ENCODE measurements at places on chromosomes 12 and 14.

DNA sequence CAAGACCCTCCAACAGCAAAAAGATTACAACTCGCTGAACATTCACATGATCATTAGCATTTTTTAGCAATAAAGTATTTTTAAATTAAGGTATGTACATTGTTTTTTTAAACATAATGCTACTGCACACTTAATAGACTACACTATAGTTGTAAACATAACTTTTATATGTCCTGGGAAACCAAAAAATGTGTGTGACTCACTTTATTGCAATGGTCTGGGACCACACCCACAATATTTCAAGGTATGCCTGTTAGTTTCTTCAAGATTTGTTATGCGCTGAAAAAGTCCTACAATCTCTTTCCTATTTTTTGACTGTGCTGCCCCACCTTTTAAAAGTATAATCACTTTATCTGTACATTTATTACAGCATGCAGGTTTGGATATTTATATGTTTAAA is 30.4 kb upstream of the PCNX4 start:
- DNase-seq, result no peak

- peak; percentile 38 for DNase-seq
Measured at GRCh38 chr12:129873111-129873832, 30.6 kb downstream of the TMEM132D start.

DNA sequence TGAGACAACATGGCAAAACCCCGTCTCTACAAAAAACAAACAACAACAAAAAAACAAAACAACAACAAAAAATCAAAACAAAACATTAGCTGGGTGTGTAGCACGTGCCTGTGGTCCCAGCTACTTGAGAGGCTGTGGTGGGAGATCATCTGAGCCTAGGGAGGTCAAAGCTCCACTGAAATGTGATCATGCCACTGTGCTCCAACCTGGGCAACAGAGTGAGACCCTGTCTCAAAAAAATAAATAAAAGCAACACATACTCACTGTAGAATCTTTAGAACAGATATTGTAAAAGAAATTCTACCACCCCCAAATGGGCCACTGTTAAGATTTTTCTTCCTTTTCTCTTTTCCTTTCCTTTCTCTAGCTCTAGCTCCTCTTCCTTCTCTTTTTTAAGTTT is 26.3 kb downstream of the SLC38A1 start:
- DNase-seq, result no peak

GRCh38 chr12:122422730-122423257 is 325 bp upstream of the CLIP1 start:
- no peak for DNase-seq

GRCh38 chr14:102955636-102956408 is 33.4 kb downstream of the AMN start:
- no peak for DNase-seq

- DNase-seq, result no peak
Measured at GRCh38 chr14:103436533-103436932, 51.3 kb downstream of the MARK3 start.

DNA sequence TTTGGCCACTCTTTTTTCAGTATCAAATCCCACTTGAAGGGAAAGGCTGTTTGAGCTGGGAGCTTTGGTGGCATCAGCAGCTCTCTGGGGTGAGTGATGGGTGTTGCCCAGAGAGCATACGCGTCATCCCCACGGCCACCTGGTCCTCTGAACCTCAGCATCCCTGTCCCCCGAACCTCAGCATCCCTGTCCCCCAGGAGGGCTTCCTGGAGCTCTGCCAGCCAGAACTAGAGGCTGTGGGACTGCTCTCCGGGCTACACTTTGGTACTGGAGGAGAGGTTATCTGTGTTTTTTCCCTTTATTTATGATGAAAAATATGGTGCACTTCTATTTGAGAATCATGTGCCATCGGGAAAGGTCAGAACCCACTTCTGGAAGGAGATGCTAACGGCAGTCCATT is 131.5 kb upstream of the RTL1 start:
- no peak for DNase-seq

- DNase-seq, result no peak
Measured at GRCh38 chr14:53542732-53543131, 389.6 kb upstream of the DDHD1 start.

GRCh38 chr14:67357969-67358354 is 1.6 kb downstream of the ATP6V1D start:
- DNase-seq, result no peak

DNA sequence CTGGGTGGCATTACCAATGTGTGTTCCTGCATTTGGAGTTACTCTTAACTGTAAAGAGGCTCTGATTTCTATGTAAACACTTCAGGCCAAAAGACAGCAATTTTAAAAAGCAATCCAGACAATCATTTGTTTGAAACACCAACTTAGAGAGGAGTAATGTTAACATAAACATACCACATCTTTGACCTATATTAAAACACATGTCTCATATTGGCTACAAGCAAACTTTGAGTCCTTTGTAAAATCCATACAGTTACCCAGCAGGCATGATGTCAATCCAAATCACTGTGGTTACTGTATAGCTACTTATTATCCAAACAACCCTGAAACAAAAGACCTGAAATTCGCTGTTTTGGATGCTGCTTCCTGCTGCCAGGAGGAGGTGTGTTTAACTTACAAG is 7.5 kb upstream of the G2E3 start:
- DNase-seq, result peak; percentile 76

- no peak for DNase-seq
Measured at GRCh38 chr14:53979747-53980642, 23.4 kb upstream of the BMP4 start.

- DNase-seq, result peak; percentile 37
Measured at GRCh38 chr14:81427348-81428058, 27.4 kb upstream of the STON2 start.

DNA sequence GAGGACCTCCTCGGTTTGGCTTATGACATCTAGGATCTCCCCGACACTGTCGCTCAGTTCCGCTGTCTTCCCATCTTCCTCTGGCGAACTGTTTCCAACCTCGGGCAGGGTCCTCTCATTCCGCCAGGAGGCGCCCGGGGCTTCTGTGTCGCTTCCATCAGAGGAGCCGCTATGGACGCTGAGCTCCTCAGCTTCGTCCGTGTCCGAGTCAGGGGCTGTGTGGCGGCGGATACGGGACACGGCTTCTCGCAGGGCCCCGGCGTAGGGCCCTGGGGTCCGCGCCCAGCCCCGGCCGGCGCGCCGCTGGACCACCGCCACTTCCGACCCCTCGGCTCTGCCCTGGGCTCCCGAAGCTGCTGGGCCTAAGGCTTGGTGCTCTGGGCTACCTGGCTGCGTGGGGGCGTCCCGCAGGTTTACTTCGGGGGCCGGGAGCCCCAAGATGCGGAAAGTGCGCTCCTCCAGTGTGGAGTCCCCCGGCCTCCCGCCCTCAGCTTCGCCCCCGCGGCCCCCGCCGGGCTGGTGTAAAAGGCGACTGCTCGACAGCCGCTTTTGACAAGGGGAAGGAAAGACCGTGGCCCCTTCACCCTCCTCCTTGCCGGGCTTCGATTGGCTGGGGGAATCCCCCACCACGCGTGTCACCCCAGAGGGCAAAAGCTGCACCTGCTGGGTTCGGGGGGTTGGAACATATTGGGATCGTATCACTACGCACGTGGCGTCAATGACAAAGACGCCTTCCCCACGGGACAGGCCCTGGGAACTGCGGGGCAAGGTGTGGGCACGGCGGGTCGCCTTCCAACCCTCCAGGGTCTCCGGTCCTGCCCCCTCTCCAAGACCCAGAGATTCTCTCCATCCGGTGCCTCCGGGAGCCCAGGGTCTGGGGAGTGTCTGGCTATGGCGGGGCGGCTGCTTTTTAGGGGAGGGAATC is 2.1 kb downstream of the DDN start:
- DNase-seq, result peak; percentile 73

DNA sequence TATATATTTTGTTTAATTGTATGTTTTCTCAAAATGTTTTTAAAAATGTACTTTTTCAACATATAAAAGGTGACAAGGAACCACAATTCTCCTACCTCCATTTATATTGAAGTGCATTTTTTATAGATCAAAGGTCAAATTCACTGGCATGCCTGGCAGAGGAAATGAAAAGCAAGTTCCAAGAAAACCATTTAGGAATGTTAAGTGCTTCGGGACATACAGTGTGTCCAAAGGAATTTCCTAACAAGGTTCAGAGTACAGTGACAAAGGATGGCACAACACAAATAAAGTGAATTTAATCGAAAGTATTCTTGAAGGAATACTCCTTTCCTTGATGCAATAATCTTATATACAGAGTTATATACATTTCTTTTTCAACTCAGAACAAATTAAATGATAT is 242.3 kb downstream of the CCER1 start:
- DNase-seq, result no peak

DNA sequence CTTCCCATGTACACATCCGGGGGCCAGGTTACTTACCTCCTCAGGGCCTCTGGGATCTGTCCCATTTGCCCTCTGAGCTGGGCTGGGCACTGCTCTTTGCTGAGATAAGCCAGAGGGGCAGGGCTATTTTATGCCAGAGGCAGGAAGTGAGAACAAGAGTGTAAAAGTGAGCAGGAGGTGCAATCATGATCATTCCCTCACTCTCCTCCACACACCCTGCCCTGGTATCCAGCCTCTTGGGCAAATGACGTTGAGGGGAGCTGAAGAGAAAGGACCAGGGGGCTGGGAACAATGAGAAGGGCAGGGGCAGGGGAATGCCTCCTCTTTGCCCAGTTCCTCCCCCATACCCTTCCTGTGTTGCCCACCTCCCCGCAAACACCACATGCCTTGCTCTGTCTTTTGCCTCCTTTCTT is 4.2 kb downstream of the LPAR5 start:
- DNase-seq, result no peak

GRCh38 chr14:36955376-36955775 is 217.0 kb downstream of the SLC25A21 start:
- no peak for DNase-seq

DNA sequence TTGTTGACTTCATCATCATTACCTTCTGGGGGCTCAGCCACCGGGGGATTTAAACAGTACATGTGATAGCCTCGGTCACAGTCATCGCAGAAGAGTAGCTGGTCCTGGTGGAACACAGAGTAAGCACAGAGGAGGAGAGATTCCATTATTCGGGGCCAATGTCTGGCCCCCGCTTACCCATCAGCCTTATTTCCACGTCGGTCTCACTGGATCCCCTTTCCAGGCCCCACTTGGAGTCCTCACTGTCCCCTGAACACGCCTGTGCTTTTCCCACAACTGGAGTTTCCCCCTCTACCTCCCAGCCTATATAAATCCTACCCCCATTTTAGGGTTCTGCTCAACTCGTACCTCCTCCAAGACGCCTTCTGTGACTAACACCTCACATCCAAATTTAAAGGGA is 274.0 kb downstream of the DPF3 start:
- DNase-seq, result no peak

DNA sequence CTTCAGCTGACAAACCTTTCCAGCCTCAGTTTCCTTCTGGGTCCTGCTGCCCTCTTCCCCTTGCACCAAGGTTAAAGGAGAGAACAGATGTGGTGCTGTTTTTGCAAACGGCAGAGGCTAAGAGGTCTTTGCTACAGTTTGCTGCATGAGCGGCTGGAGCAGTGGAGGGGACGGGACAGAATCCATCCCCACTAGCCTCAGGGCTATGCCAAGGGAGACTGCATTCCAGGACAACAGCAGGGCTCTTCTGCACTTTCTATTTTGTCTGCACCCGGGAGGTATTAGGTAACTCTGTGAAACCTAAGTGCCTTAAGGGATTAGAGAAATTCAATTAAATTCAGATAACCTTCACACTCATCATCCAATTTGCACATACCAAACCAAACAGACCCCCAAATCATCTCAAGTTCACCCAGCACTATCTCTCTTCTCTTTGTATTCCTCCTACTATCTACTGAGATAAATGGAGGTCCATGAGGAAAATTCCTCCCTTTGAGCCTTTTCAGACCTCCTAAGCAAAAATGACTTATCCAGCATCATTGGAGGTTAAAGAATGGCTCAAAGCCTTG is 103.8 kb upstream of the VRK1 start:
- DNase-seq, result no peak

DNA sequence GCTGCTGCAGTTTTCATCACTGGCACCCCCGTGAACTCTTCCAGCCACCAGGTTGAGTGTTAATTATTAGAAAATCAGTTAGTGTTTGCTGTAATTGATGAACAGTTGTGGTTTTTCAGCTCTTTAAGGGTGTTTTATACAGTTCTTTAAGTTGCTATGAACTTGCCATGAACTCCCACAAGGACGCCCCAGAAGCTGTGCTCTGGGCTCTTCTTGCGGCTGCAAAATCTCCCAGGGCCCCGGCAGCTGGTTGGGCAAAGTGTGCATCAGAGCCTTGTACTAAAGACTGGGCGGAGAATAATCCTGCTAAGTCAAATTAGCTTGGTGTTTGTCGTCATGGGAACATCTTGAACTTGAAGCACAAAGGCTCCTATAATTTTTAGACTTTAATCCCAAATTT is 82.2 kb downstream of the EML1 start:
- DNase-seq, result no peak

DNA sequence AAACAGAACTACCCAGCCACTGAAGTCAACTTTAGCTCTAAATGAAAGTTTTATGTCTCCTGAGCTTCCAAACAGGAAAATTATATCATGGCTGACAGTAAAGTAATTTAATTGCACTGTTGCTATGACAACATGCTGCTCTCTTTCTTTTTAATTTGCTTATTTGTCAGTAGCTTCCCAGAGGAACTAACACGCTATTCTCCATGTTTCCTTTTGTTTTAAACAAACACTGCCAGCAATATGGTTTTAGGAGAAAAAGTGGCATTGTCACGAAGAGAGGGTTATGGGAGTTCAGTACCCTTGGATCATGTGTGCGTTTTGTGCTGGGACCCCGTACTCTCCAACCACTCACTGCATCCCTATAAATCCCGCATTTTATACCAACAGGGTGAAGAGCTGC is 1.9 kb downstream of the FOXN3 start:
- no peak for DNase-seq

DNA sequence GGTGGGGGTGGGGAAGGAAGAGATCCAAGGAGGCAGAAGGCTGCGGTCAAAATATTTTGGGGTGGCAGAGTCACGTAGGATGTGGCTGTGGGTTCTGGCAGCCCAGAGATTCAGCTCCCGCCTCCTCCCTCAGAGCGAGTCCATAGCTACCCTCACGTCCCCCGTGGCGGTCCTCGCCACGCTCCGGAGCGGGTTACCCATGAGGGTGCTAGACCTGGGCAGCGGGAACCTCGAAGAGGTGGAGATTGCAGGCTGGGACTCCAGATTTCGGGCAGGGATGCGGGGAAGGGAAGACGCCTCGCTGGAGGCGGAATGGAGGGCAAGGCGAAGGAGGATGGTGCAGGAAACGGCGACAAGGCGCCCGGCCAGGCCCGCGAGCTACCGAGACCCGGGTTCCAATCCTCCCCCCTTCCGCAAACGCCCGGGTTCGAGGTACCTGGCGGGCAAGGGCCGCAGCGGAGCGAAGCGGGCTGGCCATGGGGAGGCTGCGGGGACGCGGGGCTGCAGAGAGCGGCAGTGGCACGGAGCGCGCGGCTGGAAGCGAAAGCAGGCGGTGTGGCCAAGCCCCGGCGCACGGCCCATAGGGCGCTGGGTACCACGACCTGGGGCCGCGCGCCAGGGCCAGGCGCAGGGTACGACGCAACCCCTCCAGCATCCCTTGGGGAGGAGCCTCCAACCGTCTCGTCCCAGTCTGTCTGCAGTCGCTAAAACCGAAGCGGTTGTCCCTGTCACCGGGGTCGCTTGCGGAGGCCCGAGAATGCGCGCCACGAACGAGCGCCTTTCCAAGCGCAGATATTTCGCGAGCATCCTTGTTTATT is 46.2 kb downstream of the BCAT1 start:
- DNase-seq, result no peak

All from NCI-H510A treated with DMSO at 0.1 percent for 48 hours (cell line).